T-helper 22 cell (primary cell): ENCODE measurements at places on chromosomes 5 and 9.
A peak's percentile ranks its signal among the peaks of the same experiment; 100 is the strongest.

GRCh38 chr9:81635521-81636254 is 53.7 kb downstream of the TLE1 start:
- DNase-seq: no peak

DNA sequence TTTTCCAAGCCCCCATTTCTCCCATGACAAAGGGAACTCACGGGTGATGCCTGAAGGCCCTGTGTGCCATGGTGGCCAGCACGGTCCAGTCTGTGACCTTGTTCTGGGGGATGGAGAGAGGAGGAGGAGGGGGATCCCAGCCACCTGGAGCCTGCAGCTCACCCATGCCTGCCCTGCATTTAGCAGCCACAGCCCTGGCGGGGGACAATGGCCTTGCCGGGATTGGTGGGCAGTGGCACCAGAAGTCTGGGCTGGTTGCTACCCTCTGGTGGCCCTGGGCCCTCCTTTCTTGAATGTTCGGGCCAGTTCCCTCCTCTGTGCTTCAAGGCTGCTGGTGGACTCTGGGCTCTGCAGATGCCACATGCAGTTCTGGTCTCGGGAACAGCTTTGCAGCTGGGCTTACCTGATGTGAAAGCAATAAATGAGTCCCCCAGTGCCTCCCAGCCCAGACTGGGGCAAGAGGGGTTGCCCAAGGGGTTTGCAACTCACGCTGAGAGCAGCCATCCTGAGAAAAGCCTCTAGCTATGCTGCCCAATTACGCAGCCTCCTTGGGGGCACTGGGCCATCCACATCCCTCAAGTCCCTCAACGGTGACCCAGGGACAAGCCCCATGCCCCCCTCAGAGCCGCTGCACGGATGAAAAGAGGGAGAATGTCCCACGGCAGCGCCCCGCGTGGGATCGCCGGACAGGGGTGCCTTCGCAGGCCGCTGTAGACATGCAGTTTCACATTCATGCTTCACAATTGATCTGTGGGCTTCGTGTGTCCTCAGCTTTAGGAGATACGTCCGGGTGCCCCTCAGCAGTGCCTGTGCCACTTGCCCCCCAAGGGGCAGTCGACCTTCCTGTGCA is 49.2 kb upstream of the FCN1 start:
- no peak for DNase-seq

- no peak for DNase-seq
Measured at GRCh38 chr9:82991671-82992070, 71.3 kb downstream of the RASEF start.

- no peak for DNase-seq
Measured at GRCh38 chr9:98657897-98658296, 50.8 kb downstream of the GABBR2 start.

DNA sequence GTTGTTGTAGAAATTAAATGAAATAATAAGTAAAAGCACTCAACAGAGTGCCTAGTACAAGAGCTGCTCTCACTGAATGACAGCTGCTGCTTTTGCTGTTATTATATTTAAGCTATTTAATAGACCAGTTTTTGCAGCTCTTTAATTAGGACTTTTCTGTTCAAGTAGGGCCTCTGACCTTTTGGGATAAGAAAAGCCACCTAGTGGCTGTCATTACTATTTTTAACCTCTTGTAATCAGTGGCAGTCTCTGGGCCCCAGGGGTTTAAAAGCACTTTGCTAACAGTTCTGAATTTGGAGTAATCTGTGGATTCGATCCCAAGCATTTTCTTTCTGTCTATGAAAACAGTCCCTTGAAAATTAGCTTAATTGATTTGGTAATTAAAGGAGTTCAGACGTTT is 121.1 kb downstream of the NUDT12 start:
- no peak for DNase-seq

DNA sequence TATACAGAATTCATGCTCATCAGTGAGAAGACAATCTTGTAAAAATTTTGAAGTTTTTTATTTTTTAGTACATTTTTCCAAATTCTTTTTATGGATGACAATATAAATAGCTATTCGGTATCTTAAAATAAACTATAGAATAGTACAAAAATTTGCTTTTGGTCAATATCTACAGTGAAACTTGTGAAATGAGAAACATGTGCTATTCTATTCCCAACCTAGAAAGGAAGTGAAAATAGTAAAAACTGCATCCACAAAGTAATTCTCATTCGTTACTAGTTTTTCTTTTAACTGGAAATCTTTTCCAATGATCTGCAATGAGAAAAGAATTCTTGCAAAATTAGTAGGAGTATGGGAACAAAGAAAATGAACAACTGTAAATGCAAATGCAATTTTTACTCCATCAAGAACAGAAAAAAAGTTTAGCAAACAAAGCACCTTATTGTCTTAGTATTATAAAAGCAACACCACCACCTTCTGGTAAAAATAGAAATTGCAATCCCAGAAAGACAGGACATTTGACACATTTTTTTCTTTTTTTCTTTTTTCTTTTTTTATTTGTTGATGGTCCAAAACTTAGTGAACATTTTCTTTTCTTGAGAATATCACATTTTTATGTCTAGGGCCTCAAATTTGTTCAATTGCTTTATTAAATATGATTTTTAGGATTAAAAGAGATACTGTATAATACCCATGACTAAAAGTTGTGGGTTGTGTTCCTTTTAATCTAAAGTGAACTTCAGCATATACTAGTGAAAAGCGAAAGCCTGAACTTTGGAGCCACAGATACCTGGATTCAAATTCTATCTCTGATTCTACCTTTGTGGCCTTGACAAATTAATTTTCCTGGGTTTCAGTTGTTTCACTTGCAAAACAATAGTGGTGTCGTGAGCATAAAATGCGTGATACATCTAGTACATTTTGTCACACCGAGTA is 72.3 kb downstream of the SLCO4C1 start:
- no peak for DNase-seq

GRCh38 chr9:104765138-104765537 is 1.2 kb downstream of the NIPSNAP3B start:
- DNase-seq: no peak

GRCh38 chr9:34701769-34702736 is 7.9 kb downstream of the CCL21 start:
- DNase-seq: peak; percentile 50

DNA sequence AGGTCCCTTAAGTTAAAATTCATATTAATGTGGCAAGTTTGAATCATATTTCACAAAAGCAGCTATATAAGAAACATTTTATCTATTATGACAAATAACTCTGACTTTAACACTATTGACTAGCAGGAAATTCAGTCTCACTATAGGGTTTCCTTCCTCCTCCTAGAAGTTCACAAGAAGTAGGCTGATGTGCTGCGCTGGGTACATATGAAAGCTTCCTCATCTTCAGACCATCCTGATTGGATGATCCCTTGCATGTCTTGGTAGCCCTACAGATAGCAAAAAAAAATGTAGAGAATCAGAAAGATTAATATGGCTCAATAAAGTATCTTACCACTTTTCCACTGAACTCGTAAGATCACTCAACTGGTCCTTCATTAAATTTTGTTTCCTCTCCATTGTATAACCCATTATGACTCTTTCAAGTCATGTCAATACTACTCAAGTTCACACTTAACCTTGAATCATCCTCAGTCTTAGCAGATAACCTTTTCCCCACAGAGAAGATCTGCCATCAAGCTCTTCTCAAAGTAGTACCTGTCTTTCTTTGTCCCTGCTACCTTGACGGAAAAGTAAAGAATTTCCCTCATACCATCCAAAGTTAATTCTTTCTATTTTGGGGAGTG is 11.5 kb upstream of the PSIP1 start:
- DNase-seq: no peak

DNA sequence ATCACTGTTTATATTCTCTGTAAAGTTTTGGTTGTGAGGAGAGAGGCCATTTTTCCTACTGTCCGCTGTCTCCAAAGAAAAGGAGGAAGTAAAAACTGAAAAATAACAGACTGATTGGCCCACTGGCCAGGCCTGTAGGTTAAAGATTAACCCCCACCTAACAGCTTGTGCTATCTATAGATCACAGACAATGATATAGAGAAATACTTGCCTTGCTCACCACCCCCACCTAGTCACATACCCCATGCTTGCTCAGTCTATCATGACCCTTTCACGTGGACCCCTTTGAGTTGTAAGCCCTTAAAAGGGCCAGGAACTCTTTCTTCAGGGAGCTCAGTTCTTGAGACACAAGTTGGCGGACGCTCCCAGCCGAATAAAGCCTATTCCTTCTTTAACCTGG is 357.4 kb downstream of the PRDM9 start:
- DNase-seq: no peak

DNA sequence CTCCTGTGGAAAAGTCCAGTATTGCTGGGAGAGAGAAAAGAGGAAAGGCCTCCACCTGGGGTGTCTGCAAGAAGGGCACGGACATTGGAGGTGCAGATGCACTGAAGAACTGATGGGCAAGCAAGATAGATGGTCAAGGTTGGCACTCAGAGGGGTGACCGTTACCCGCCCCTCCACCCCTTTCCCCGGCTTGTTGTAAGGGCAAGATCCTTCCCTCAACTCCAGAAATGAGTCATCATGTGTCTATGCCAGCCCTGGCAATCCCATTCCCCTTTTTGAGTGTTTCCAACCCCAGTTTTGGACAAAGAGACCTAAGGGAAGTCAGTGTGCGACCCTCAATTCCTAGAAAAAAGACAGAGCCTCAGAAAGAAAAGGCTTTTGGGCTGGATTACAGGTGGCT is 34.9 kb upstream of the ATP6V1G1 start:
- no peak for DNase-seq

- DNase-seq: no peak
Measured at GRCh38 chr5:147169399-147169798, 65.4 kb upstream of the STK32A start.

GRCh38 chr5:149831492-149831891 is 101.4 kb downstream of the PPARGC1B start:
- DNase-seq: no peak

DNA sequence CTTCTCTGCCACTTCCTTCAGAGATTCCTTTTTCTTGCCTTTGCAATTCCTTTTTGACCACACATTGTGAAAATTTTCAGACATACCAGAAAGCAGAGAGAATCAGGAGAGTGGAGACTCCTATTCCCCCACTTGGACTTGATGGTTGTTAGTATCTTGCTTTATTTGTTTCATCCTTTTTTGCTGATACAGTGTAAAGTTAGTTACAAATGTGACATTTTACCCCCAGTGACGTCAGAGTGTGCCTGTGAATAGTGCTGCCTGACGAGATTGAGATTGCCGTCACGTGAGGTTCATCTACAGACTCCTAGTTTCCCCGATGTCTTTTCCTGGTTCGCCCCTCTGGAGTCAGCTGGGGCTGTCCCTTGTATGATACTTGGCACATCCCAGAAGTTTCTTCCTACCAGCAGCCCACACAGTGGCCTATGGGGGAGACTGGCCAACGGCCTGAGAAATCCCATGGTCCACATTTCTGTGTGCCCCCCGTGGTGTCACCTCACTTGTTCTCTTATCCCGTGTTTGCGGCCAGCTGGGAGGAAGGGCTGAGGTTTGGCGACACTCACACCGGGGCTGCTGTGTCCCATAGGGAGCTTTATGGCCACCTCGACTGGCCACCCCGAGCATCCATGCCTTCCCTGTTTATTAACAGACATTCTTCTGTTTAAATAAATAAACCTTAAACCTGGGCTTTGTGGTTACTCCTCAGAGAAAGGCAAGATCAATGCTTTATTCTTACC is 48.2 kb upstream of the CACNA1B start:
- no peak for DNase-seq

- no peak for DNase-seq
Measured at GRCh38 chr9:4936277-4936676, 48.8 kb upstream of the JAK2 start.

DNA sequence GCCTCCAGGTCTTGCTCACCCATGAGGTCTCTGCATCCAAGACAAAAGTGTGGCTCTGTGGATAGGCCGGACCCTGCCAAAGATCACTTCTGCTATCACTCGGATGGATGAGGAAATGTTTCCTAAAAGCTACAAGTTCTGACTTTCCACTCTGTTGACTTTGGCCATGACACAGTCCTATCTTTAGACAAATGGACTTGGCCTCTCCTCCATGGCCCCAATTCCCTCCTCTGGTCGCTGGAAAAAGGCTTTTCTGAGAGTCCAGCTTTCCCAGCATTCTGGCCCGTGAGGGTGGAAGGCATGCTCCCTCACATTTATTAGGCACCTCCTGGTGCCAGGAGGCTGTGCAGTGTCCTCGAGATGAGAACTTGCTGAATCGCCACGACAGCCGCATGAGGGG is 83.1 kb downstream of the COL27A1 start:
- no peak for DNase-seq

GRCh38 chr5:68730220-68730978 is 363.4 kb upstream of the SLC30A5 start:
- DNase-seq: no peak

DNA sequence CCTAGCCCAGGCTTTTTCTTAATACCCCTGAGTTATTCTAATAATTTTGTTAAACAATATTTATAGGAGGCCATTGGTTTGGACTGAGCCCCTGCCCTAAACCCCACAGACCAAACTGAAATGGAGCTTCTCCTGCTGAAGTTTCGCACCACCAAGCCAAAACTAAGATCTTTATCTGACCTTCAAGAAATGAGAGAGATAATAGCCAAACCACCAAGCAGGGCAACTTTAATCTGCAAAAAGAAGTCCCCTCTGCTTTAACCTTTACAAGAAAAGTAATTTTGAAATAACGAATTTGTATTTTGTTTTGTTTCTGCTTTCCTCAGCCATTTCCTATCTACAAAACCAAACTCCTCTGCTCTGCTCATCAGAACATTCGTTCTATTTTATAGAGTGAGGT is 125.5 kb downstream of the PIK3R1 start:
- no peak for DNase-seq

DNA sequence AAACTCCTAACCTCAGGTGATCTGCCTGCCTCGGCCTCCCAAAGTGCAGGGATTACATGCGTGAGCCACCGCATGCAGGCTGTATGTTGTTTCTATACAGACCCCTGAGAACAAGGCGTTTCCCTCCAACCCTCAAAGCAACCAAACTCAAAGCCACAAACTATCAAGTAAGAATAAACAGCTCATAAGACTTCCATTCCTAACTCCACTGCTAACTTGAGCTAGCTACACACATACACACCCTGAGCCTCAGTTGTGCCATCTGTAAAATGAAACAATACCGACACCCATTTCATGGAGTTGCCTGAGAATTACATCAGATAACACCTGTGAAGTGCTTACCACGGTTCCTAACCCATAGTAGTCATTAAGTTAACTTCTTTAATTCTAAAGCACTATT is 70.8 kb downstream of the SERINC5 start:
- DNase-seq: no peak

DNA sequence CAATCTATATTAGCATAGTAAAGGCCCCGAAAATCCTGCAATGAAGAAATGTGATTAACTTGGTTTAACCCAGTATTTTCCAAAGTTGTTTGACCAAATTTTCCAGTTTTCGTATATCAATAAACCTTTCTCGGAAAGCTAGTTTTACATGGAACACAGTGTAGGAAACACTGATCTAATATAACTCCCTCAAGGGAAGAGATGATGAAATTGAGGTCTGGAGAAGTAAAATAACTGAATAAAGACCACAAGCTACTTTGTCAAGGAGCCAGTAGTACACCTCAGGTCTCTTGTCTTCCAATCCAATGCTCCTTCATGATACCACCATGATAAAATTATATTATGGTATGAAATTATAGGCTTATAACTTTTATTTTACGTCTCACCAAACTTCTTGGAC is 118.1 kb upstream of the TARS1 start:
- no peak for DNase-seq
